Cerebellar nuclear complex (tissue), 1 donor: ENCODE measurements at places on chromosomes 3 and 15.

- no peak for DNase-seq
These were observed 43.8 kb upstream of the FGD5 start for GRCh38 chr3:14775011-14775410.

- DNase-seq = no peak
These were observed 19.7 kb downstream of the STARD5 start for GRCh38 chr15:81304226-81304625.

GRCh38 chr3:138835397-138835757 is 649 bp upstream of the PIK3CB start:
- DNase-seq = no peak

DNA sequence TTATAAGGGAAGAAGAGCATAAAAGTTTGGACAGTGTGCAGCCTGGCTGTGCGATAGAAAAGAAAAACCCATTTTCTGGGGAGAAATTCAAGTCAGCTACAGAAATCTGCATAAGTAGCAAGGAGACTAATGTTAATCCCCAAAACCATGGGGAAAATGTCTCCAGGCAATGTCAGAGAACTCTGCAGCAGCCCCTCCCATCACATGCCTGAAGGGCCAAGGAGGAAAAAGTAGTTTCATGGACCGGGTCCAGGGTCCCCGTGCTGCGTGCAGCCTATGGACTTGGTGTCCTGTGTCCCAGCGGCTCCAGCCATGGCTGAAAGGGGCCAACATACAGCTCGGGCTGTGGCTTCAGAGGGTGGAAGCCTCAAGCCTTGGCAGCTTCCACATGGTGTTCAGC is 28.3 kb upstream of the COLQ start:
- DNase-seq = no peak

DNA sequence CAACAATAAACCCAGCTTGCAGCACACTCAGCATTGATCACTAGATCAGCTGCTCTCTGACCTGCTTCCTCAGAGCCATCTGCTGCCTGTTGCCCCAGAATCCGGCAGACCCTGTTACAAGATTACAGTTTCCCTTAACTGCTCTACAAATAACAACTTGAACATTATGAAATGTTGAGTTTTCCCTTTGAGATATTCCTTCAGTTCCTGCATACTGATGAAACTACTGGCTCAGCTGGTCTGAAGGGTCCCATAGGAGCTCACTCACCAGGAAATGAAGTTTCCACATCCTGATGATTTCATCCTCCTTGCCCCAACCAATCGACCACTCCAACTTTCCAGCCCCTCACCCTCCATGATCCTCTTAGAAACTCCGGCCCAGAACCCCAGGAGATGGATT is 281.9 kb downstream of the OCA2 start:
- no peak for DNase-seq

- no peak for DNase-seq
These were observed 20.5 kb downstream of the SRPRB start for GRCh38 chr3:133825969-133826727.

DNA sequence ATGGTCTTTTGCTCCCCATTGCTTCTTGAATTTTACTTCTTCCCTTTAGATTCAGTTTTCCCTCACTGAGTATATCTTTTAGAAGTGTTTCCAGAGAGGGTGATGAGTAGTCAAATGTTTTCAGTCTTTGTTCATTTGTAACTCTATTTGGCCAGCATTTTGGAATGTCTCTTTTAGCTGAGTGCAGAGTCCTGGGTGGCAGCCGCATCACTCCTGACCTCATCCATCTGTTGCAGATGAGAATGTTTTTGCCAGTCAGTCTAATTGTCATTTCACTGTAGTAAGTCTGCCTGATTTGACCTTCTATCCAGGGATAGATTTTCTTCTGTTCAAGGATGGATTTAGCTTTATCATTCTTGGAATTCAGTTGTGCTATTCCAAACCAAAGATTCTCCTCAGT is 7.3 kb downstream of the SRPRB start:
- no peak for DNase-seq
